Skeletal muscle cell (primary cell): ENCODE measurements at places on chromosomes 16 and 17.
A peak's percentile ranks its signal among the peaks of the same experiment; 100 is the strongest.

DNA sequence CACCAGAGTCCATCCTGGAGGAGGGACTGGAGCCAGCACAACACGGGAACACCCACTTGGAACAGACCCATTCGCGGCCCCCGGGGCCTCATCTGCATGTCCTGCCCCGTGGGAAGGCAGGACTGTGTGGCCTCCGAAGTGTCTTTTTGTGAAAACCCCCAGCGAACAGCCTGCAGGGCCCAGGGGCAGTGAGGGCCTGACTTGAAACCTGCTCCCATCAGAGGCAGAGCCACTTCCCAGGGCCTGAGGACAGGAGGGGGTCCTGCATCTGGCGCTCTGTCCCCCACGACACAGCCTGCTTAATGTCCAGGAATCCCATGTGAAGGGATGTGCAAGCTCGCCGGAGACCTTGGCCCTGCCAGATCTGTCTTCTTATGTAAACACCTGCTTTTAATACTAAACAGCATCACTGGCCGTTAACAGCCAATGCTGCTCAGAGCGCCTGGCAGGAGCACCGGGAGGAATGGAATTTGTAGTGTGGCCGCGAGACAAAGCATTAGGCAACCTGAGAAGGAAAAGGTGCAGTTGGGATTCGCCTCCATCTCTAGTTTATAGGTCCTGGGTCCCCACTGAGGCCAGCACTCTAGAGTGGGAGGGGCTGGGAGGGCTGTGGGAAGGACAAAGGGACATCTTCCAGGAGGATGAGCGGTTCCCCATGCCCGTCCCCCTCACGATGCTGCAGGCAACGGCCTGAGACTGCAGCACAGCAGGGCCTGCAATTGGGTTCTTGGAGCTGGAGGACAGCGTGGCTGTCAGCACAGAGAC is 9.6 kb upstream of the EVPL start:
- no peak for DNase-seq

GRCh38 chr16:63981639-63982038 is 1140.2 kb downstream of the CDH11 start:
- no peak for DNase-seq

DNA sequence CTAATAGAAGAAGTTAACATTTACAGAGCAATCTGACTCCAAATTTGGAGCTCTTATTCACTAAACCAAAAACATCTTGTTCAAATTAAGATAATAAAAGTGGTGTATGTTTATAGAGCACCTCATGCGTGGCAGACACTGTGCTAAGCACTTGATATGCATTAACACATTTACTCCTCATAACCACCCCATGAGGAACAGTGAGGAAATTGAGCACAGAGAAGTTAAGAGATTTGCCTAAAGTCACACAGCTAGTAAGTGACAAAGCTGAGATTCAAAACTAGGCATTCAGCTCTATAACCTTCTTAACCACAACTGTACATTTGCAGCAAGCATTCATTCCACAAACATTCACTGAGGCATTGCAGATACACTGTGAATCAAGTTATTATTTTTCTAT is 94.0 kb downstream of the VAT1L start:
- DNase-seq, result no peak

DNA sequence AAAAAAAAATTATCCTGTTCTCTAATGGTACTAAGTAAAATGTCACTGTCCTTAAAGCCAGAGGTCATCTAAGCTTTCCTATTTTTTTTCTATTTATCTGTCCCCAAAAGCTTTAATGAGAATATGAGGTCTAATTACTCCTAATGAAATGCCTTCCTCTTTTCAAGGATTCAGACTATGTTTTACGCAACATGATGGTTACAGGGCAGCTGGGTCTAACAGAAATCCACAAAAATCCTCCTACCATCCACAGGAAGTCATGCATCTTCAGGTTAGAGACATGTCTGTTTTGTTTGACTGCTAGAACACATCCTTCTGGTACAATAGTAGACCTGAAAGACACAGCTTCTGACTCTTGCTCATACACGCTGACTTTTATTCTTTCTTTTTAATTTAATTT is 29.7 kb upstream of the NSRP1 start:
- DNase-seq, result no peak

DNA sequence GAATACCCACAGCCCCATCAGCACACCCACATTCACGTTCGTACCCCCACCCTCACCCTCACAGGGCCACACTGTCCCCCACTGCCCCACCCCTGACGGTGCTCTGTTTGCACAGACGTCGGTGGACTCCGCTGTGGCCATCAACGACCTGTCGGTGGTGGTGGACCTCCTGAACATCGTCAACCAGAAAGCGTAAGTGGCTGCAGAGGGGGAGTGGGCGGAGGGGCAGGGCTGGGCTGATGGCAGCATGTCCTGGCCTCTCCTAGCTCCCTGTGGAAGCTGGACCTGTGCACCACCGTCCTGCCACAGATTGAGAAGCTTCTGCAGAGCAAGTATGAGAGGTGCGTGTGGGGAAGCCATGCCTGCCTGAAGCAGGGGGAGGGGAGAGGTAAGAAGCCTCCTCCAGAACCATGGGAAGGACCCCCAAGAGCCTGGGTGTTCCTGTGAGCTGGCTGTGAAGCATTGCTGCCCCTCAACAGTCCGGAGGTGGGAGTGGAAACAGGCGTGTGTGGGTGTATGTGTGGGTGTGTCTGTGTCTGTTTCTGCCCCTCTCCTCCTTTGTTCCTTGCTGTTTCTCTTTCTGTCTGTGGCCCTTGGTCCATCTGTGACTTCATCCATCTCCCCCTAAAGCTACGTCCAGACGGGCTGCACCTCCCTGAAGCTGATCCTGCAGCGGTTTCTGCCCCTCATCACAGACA is 20.3 kb downstream of the KATNB1 start:
- no peak for DNase-seq

DNA sequence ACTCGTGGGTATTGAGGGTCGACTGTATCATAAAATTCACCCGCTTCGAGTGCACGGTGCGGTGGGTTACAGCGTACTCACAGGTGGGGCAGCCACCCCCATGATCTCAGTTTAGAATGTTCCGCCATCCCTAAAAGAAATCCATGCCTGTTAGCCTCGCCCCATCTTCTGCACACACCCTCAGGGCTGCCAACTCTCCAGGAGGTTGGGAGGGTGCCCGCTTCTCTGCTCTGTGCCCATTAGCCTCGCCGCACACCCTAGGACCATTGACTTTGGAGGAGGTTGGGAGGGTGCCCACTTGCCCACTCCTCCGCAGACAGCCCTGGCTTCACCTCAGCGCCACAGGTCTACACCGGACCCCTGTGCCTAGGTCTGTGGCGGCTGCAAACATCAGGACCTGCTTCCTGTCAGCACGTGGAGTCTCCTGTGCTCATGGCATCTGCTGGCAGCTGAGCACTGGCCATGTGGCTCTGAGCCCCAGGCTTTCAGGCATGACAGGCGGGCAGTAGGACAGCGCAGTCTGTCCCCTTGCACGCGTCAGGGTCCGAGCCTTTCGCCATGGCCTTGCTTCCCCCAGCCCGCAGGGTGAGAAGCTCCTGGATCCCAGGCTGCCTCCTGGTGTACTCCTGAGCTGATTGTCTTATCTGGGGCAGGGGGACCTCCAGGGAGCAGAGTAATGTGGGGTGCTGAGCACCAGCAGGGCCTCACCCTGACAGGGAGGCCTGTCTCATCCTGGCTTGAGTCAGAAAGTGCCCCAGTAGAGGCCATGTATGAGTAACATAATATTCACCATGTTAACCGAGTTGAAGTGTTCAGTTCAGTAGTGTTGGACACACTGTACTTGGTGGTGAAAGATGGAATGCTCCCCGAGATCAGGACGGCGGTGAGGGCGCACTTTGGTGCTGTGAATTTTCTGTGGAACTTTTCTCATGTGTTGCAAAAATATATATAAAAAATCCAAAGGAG is 21.9 kb downstream of the NME3 start:
- DNase-seq, result no peak

DNA sequence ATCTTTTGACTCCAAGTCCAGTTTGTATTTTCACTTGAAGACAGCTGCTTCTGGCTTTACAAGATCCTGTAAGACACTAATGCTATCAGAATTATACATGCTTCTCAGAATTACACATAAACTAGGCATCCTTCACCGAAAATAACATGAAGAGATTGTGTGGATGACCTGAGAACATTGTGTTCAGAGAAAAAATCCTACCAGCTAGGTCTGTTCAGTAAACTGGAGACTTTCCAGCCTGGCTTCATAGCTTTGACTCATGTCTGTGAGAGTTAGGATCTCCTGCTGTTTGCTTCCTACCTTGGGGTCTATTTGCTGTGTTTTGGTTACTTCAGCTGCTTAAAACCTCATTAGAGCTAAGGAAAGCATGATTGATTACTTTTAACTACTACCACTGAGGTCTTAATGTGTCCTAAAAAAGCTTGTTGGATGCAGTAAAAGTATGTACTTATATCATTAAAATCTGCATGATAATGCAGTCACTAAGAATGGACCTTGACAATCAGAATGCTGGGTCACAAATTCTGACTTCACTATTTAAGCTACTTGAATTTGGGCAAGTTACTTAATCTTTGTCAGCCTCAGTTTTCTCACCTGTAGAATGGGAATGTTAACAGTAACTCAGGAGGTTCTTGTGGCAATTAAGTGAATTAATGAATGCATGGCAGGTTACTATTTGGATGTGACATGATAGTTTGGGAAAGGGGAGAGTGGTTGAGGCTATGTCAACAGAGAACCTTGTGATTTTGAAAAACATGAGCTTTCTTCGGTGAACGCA is 8.0 kb upstream of the MYH13 start:
- peak; percentile 52 for DNase-seq

DNA sequence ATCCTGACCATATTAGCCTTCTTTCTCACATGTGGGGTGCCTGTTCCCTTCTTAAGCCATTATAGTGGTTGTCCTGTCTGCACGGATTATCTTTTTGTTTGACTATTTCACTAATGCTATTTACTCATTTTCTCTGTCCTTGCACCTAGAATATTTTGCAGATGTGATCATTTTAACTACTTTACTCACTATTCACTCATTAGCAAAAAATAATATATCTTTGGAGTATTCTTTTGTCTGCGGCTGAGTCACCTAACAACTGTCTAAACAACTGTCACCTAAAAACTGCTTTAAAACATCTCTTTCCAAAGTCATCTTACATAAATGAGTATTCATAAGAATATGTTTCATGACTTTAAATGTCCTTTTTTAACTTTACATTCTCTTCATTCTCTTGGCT is 87.4 kb downstream of the KCNJ2 start:
- DNase-seq, result no peak

DNA sequence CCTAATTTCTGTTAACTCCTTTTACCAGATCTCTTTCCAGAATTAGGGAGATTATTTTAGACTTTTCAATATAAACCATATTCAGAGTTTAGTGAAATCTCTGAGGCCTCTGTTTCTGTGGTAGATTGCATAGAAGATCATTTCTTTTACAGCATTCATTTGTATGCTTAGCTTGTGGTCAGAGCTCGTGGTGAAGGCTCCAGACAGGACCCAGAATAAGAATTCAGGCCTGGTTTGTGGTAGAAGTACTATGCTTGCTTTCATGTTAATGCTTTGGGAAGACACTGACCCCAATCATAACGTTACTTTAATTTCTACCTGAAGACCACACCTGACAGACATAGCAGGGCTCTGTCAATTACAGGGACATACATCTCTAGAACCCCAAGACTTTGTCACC is 258.1 kb downstream of the FTO start:
- DNase-seq, result no peak

DNA sequence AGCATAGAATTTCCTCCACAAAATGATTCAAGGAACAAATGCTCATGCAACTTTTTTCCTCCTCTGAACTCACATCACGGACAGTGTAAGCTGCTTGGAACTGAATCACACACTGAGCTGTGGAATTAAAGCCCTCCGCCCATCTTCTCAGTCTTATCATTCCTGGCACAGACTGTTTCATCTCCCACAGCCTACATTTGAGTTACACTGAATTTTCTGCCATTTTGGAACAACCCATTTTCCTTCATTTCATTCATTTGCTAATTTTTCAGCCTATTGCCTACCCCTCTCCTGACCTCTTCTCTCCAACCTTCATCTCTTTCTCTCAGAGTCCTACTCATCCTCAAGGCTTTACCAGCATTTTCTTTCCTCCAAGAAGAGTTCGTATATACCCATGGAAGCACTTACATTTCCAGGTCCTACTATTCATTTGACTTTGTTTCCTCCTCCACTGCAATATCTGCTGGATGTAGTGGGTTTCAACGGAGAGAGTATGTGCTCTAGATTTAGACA is 39.1 kb upstream of the TOM1L1 start:
- DNase-seq, result no peak

- no peak for DNase-seq
Measured at GRCh38 chr17:28957992-28958355, 6.7 kb upstream of the PHF12 start.

DNA sequence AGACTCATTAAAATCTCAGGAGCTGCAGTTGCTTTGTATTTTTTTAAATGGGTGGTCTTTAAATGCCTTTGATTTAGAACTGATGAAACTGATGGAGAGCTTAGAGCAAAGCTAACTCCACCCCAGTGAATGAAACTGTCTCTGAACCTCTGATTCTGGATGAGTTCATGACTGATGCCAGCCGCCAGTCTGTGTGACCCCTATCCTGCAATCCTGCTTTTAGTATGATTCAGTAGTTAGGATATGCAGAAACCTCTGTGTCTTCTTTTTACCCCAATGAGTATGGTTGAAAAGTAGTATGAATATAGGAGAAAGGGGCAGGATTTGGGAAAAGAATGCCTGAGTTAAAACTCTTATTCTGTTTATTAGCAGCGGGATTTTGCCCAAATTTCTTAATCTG is 12.3 kb upstream of the SALL1 start:
- peak; percentile 37 for DNase-seq

- no peak for DNase-seq
Measured at GRCh38 chr16:12625068-12625467, 178.6 kb downstream of the CPPED1 start.

DNA sequence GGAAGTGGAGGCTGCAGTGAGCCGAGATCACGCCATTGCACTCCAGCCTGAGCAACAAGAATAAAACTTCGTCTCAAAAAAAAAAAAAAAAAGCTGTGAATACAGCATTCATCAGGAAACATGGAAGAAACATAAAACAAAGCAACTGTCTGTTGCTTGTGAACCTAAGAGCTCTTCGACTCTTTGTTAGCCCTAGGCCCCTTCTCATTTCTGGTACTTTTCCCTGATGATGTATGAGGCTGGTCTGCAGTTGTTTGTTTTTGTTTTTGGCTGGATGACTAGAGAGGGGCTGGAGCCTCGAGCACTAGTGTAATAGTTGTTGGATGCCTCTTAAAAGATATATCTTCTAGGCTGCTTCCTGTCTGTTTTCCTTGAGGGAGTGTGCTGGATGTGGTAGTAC is 113.5 kb downstream of the MAP2K6 start:
- no peak for DNase-seq
